Activated T-cell treated with anti-CD3 and anti-CD28 coated beads for 48 hours (primary cell): ENCODE measurements at places on chromosomes 12 and 14.

GRCh38 chr14:58193542-58193941 lies 6.4 kb upstream of the ACTR10 start:
- DNase-seq, result no peak

DNA sequence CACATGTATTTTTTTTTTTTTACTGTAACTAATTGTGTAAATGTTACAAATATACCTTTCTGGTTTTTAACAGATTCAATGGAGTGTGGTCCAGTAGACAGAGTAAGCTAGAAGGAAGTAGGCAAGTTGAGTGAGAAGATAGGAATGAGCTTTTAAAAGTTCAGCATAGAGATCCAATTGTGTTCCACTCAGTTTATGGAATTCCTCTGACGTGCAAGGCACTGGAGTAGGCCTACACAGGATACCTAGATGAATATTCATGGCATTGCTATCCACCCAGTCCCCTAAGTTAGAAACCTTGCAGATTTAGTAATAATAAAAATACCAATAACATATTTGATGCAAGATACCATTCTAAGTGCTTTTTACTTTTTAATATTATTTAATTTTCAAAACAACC lies 225.6 kb upstream of the ARID2 start:
- no peak for DNase-seq

DNA sequence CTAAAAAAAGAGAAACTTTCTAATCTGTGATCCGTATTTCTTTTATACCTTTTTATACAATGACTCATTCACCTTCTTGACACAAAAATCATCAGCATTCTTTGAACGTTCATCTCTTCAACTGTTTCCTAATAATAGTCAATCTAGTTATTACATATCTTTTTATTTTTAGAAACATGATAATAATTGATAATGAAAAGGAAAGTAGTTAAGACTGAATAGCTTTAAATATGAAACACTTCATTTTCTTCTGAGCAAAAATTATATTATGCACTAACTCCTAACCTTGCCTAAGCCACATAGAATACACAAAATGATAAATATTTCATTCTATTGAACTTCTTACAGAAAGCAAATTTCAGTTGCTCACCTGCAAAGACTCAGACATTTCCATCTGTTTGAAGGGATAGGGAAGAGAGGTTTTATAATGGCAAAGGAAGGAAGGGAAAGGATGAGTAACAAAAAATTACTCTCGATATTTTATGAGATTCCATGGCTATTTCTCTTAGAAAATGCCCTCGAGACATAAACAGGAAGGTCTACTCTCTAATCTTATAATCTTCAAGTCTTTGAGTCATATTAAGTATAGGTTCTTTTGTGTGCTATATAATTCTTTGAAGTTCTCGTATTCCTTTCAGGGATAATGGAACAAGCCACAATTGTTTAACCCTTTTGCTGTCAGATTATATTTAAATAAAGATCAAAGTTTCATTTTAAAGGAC lies 7.5 kb upstream of the KLHL42 start:
- no peak for DNase-seq

DNA sequence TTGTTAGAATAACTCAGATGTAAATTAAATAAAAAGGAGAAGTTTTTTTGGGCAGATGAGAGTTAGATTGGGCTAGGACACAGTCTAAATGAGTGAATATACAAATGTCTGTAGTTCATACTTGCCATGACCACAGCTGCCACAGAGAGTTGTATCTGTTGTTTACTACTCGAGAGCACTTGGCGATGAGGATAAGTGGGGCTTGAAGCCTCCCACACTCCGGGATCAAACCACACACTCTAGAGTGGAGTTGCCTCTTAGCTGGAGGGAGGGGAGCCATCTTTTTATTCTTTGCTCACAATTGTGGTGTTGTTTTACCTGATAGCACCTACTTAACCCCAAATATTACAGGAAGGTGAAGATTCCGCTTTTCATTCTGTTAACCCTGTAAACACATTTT lies 27.5 kb downstream of the BEST3 start:
- no peak for DNase-seq

GRCh38 chr14:93456356-93456755 lies 25.6 kb downstream of the UNC79 start:
- DNase-seq, result no peak

DNA sequence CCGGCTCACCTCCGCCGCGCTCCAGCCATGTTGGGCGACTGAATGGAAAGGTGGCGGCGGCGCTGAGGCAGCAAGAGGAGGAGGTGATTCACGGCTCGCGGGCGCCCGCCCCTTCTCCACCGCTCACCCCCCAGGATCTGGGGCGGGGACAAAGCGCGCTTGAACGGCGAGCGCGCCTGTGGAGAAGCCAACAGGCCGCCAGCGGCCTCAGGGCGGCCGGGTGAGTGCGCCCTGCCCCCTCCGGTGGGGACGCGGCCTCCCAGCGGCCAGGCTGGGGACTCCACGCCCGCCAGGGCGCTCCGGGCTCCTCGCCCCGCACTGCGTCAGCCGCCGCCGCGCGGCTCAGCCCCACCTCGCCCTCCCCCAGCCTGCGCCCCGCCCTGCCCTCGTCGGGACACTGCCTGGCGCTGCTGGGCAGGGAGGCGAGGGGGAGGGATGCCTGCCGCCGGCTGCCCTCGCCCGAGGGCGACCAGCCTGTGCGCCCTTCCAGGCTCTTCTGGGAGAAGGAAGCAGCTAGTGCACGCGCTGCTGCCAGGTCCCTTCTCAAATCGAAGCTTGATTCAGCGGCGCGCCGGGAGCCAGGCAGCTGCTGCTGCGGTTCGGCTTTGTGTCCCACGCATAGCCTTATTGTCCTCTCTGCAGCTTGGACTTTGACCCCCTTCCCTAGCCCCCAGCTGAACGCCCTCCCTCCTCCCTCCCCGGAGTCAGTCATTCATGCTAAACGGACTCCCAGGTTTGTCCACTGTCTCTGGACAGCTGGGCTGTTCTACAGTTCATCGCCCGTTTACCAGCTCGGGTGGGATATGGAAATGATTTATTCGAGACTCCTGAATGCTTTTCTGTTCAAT lies at the start of gene KIF21A:
Gene KIF21A, minus strand, starts transcription at position 40 of the 848 bp plus-strand sequence. CDS start 150 bp downstream, outside the sequence.
- DNase-seq, result peak; percentile 90

DNA sequence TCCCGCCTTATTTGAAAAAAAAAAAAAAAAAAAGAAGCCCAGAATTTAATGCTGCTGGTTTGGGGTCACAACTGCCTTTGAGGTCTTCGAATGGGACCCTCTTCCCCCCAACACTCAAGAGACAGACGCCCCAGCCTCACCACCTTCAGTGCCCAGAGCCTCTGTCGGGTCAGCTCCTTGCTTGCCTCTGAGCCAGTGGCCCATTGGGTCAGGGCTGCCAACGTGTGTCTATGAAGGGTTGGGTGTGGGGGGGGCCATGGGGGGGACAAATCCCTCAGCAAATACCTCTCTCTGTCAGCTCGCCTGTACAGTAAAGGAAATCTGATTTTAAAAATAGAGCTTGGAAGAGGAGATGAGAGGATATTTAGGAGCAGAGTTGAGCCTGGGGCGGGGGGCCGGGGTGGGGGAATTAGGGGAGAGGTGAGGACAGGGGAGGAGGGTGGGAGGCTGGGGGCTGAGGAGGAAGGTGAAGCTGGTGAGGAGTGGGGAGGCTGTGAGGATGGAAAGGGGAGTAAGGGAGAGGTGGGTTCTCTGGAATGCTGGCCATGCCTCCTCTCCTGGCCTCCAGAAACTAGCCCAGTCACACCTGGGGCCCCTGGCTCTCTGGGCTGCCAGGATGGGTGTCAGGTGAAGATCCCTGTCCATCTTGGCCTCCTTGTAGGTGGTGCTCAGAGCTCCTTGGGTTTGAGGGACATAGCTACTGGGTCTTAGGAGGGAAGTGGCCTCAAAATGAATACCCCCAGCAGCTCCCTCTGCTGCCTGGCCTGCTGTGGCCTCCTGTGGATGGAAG lies 13.3 kb downstream of the RTL1 start:
- no peak for DNase-seq

DNA sequence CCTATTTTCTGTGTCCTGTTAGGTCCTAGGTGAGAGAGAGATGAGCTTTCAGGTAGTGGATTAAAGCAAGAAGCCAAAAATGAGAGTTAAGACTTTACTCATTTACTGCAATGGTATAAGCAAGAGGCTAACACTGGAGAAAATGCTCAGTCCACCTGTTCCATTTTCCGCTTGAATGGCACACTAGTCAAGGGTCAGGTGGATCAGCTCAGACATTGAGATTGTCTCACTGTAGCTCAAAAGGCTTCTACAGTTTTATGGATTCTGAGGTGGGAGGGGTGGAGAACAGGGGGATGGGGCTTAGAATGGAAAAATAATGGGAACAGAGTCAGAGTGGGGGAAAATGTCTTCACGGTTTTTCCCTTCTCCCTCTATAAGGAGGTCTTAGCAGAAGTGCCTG lies 57.3 kb upstream of the MUCL1 start:
- DNase-seq, result no peak

GRCh38 chr12:52558781-52559445 lies 6.0 kb upstream of the KRT71 start:
- DNase-seq, result no peak

DNA sequence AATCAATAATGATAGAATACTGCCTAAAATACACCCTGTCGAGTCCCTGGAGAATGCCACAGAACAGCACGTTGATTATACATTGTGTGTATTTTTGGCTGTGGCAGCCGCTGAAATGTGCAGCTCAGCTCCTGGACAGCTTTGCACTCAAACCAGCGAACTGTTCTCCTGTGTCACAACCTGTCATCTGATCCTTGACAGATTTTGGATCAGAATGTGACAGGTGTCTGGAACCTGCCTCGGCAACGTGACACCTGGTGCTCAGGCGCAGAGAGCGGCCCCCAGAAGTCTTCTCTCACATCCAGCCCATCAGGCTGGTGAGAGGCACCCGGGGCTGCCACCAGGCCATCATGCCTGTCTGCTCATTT lies 19.3 kb downstream of the MVK start:
- no peak for DNase-seq

DNA sequence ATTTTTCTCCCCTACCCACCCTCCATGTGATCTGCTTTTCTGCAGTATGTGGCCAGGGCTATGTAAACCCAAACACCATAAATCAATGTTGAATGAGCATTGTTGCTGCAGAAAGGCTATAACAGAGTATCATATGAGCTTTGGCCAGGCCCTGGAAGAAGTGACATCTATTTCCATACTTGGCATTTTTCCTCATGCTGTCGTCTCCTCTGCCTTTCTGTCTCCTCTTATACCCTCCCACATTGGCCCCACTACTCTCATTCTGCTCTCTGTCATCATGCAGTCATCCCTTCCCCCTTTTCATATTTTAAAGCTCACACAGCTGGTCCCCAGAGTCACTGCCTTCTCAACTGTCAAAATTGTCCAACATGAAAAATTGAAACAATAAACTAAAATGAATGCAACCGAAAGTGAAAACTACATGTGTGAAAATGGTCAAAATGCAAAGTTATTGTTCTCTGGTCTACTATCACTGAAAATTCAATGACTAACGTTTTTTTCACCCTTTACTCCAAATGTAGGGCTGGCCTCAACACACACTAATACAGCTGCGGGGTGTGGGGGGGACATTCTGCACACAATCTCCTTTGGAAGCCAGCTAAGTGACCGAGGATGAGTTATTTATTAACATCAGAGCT lies 290.7 kb upstream of the TMPO start:
- no peak for DNase-seq

- DNase-seq, result no peak
These were observed 592.4 kb upstream of the SEL1L start for GRCh38 chr14:82126006-82126405.

GRCh38 chr12:105292705-105293104 lies 37.8 kb upstream of the C12orf75 start:
- DNase-seq, result no peak

GRCh38 chr12:114018669-114019068 lies 52.5 kb upstream of the RBM19 start:
- DNase-seq, result no peak

DNA sequence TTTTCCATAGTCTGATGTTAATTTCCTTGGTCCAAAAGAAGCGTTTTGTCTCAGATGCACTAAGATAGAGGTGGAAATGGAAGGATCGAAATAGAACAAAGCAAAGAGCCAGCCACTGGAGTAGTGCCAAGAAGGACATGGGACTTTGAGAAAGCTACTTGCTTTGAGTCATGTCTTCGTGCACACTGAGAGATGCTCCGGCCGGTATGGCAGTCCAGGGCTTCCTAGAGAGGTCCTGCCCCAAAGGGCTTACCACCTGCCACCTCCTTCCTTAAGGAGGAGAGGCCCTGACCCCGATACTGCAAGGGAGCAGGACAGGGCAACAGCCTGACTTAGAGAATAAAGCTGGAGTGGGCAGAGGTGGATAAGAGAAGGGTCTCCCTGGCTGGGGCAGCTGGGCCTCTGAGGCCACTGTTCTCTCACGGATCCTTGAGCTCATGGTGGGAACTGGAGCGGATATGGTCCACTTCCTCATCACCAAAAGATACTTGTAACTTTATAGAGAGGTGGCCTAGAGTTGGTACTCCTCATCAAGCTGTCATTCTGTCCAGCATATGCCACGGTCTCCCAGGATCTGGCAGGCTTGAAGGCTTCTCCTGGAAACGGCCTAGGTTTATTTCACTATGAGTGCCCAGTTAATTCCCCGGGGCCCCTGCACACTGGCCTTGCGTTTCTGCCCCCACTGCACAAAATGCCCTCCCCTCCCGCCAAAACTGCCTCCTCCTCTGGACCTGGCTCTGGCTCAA lies 57.4 kb downstream of the FOXN3 start:
- no peak for DNase-seq

DNA sequence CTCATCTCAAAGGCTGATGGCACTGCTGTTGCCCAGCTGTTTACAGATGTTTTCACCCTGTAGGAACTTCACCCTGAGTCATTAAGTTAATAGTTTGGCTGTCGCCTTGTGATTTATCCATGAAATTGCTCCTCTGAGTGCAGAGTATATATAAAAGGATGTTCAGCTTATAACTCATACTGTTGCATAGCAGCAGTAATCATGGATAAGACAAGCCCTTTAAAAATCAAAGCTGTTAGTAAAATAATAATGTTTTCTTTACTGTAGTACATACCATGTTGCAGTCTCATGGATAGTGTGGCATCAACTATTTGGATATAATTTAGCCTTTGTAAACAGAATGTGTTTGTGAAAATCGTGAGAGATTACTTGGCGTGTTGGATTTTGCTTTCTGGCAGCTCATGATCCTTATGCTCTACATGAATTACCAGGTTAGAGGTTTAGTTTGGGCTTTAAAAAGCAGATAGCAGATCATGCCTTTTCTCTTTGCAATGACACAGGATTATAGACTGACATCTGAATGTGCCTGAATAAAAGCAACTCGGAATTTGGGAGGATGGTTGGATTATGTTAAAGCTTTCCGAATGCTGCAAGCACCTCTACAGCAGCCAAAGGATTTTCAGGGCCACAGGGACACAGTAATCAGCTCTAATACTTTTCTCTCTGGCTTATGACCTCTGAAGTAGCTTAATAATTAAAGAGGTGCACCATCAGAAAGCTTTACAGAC lies 279.7 kb upstream of the ATP2B1 start:
- DNase-seq, result no peak

DNA sequence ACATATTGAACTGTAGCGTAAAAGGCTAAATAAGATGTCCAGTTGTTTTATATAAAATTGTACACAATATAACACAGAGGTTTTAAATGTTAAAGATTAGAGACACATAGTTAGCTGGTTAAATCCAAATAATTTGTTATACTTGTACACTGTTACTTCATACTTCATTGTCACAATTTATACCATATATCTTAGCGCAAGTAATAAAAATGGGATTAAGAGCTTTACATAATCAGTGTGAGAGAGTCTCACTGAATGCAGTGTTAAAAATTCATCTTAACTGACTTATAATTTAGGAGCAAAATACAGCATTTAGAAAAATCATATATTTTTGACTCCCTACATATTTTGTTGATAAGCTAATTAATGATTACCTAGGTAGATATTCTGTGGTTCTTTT lies 36.1 kb downstream of the LRFN5 start:
- DNase-seq, result no peak

GRCh38 chr12:97754306-97754705 lies 291.7 kb downstream of the RMST start:
- no peak for DNase-seq

GRCh38 chr14:101467181-101467926 lies 93.9 kb upstream of the DIO3 start:
- DNase-seq, result no peak
